Activated naive CD4-positive, alpha-beta T cell treated with Interleukin-2 at 50 U/mL for 16 hours (primary cell): ENCODE measurements at places on chromosomes 5 and 9.

GRCh38 chr5:155529362-155529761, 515.8 kb downstream of the KIF4B start:
- no peak for DNase-seq

- DNase-seq, result no peak
These were observed 477.1 kb downstream of the SPATA31A7 start for GRCh38 chr9:61666849-61667371.

GRCh38 chr9:15873573-15874177, 320.8 kb downstream of the CCDC171 start:
- DNase-seq, result no peak

- no peak for DNase-seq
These were observed 784 bp downstream of the NLN start for GRCh38 chr5:65722575-65723403.

DNA sequence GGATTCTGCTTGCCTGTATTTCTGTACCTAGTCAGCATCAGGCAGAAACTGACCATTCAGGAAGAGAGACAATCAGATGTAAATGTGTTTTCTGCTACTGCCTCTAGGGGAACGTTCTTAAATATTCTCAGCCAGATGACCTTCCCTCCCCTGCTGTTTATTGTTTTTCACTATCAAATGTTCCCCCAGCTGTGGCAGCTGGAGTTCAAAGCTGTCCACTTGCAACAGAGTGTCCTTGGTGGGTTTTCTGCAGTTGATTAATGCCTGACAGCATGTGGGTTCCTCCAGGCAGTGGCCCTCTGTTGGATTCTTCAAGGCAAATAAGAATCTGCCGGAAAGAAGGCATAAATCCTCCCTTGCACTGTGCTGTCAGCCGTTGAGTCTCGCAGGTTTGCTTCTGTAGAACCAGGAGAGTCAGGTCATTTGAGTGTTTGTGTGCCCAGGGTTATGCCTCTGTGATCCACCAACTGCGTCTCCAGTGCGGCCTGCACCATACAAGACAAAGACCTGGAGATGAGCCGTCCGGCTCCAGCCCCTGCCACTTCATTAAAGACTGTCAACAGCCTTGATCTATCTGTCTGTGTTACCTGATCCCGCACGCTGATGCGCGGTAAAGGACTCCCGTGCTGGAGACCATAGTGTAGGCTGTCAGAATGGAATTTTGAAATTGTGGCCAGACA, 203.4 kb downstream of the GADD45G start:
- DNase-seq, result no peak

DNA sequence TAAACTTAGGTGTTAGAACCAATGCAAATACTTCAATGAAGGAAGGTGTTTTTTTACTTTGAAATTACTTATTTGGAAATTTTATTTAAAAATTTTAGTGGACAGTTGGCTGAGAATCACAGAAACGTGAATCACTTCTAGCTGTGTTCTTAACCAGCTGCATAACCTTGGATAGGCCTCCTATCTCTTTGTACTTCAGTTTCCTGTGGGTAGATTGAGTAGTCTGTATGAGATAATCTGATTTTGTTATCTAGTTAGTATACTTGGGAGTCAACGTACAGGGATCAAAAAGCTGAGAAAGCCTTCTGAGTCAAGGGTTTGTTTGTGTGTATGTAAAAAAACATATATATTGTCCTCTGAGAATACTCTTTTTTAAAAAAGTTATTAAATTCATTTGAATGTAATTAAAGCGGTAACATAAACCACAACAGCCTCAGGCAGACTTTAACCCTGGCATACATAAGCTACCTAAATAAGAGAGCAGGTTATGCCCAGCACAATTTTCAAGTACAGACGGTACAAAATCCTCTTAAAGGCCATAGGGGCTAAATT, 38.1 kb upstream of the ZCCHC7 start:
- no peak for DNase-seq

DNA sequence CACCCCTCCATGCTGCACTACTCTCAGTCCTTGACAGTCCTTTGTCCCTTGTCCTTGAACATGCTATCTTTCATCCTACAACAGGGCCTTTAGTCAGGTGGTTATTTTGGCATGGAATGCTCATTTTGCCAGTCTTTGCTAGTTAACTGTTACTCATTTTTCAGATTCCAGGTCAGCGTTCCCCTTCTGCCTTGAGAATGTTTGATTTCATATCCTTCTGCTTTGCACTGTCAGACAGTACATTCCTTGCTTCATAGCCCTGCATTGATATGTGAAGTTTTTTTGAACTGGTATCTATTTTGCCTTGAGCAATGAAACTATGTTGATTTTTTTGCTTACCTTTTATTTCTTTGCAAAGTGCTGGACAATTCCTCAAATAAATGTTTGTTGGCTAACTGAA, 638.2 kb upstream of the SEMA6A start:
- no peak for DNase-seq

GRCh38 chr9:98019098-98019497, 36.0 kb downstream of the ANP32B start:
- no peak for DNase-seq

DNA sequence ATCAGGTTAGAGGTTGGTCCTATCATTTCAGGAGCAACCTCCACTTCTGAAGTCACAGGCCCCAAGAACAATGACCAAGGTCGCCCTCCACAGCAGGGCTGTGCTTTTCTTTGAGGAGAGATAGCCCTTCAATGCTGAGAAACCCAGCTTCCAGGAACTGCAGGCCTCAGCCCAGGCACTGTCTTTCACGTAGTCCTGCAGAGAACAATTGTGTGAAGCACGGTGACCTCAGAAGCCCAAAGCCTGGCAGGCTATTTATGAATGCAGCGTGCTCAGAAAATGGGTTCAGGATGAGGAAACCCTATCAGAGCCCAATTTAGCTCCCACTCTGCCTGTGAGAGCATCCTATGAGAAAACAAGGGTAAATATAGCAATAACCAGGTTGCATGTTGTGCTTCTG, 388.3 kb downstream of the PLK2 start:
- DNase-seq, result no peak

GRCh38 chr5:145587710-145588109, 247.4 kb downstream of the PRELID2 start:
- DNase-seq, result no peak

DNA sequence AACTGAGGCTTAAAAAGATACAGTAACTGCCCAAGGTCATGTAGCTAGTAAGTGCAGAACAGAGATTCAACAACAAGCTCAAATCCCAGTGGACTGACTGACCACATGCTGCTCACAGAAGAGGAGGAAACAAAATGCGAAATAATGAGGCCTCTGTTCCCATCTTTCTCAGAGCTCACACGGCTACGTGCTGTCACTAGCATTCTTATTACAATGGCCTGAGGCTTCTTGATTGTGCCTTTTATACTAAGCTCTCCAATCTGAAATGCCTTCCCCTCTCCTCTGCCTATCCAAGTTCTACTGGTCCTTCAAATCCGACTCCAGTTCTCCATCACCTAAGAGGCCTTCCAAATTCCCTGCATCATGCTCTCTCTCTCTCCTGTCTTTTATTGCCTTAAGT, 26.0 kb downstream of the SGTB start:
- DNase-seq, result no peak

DNA sequence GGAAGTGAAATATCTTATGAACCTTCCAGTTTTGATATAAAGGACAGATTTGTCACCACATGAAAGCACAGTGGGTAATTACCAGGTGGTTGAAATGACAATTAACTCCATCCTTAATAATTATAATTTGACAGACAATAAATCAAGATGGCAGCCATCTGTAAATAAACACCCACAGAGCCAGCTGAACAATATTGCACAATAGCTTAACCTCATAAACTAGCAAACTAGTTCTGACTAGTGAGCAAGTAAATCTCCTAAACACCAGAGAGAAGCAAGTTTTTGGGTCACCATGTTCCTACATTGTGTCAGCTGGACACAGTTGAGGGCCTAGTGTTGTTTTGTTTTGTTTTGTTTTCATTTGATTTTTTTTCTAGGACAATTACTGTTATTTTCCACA, 577.4 kb downstream of the ACTL7B start:
- no peak for DNase-seq

GRCh38 chr9:113808391-113809358, 67.4 kb upstream of the ZNF618 start:
- DNase-seq, result no peak

DNA sequence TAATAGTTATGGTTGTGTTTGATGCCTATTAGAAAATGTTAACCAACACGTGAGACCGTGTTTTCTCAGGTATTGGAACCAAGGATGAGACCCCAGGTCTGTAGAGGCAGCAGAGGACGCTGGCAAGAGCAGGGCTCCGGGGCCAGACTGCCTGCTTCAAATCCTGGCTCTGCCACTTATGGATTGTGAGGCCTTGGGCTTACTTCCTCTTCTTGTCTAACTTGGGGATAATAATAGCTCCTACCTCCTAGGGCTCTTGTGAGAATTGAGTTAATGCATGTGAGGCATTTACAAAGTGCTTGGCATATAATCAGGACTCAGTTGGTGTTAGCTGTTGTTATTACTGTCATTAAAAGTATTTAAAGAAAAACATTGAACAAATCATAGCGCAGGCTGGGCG, 85.5 kb upstream of the PITX1 start:
- DNase-seq, result no peak

GRCh38 chr5:180472269-180472668, 21.9 kb upstream of the CNOT6 start:
- DNase-seq, result no peak

- no peak for DNase-seq
These were observed 1.8 kb downstream of the LHX6 start for GRCh38 chr9:122226758-122227574.

DNA sequence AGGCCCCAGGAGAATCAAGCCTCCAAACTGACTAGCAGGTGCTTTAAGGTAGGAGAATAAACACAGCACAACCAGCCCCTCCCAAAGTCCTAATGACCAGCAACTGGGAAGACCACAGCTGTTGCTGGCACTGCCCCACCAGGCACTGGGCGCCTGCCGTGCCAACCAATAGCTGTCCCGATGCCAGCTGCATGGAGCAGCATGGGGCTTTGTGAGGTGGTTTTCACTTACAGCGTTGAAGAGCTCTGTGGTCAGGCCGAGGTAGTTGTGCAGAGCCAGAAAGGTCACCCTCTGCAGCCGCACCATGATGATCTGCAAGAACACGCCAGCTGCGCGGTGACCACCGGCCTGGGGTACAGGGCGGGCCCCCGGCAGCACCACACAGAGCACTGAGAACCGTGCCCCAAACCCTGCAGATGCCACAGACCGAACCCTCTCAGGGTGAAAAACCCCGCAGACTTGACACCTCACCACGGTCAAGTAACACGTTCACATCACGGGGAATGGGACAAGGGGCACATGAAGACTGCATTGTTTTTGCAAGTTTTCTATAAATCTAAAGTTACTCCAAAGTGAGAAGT, 28.7 kb downstream of the PNPLA7 start:
- no peak for DNase-seq

GRCh38 chr5:143921525-143922311, 109.8 kb downstream of the HMHB1 start:
- DNase-seq, result no peak

DNA sequence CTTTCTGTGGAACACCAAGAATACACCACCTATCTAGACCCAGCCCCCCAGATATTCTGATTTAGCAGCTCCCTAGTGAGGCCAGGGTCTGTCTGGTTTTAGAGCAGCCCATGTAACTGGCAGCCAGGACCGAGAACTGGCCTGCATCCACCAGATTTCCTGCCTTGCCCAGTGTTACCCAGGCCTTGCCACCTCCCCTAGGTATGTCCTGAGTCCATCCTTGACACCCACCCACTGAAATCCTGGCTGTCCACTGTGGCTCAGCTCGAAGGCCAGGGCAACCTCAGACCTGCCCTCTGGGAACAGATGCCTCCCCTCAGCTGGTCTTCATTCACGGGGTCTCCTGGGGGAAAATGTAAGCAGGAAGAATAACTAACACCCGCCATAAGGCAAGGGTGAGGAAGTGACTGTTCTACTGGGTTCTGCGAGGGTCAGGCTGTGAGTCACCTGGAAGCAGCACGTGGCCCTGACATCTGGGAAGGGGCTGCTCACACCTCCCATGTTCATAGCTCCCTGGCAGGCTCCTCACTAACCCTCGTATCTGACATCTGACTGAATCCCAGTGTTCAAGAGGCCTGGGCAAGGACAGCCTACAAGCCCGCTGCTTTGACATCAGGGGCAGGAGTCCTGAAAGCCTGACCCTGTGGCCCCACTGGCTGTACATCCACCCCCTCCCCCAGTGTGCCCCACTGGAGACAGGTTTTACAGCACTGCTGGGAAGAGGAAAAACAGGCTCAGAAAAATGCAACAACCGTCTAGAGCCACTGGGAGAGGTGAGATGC, 72.7 kb downstream of the SEMA4D start:
- DNase-seq, result no peak

GRCh38 chr5:77550406-77550805, 58.3 kb upstream of the WDR41 start:
- no peak for DNase-seq

- DNase-seq, result no peak
These were observed 139.9 kb upstream of the ACOT12 start for GRCh38 chr5:81533629-81534405.

GRCh38 chr5:122515709-122516431, 203.8 kb downstream of the SNCAIP start:
- no peak for DNase-seq

- no peak for DNase-seq
These were observed 1.5 kb downstream of the TOR2A start for GRCh38 chr9:127733614-127734013.

GRCh38 chr5:81829242-81829641, 78.3 kb upstream of the SSBP2 start:
- DNase-seq, result no peak

DNA sequence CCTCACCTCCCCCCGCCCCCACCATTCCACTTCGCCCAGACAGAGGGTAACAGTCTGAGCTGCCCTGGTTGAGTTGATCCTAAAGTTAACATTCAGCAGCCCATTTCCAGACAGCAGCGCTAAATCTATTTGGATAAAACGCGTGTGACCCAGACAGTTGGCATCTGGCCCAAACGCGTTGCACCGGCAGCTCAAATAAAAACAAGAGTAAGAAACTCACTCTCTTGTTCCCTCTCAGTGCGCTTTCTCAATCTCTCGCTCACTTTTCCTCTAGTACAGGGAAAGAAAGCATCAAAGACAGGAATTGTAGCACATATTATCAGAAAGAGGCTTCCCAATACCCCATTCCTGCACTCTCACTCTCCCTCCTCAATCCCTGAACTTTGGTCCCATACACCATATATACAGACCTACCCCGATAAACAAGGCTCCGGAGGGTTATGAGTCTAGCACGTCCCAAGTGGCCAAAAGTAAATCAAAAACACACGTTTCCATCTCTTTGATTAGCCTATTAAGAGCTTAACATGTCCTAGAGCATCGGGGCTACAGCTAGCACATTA, 1.3 kb downstream of the ADAMTS6 start:
- peak; percentile 24 for DNase-seq

GRCh38 chr9:117957267-117957666, 253.1 kb downstream of the TLR4 start:
- DNase-seq, result no peak
